ENCODE measurements at places on chromosomes 3 and 15.

- no peak for DNase-seq
Observed at GRCh38 chr3:164537485-164537884, 540.8 kb downstream of the SI start.

DNA sequence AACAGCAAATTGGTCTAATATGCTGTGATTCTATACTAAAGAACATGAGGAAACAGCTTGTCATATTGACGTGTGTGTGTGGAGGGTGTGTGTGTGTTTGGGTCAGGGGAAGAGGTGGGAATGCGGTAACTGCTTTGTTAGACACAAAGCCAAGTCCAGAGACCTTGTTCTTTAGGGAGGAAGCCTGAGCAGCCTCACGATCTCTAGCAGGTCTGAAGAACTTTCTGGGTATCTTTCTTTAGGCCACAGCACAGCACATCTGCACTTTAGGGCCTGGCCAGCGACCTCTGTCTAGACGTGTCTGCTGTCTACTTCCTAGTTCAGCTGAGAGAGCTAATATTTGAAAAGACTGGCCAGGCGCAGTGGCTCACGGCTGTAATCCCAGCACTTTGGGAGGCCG is 220.0 kb upstream of the TPRG1 start:
- no peak for DNase-seq

GRCh38 chr3:138118612-138119422 is 3.4 kb upstream of the DZIP1L start:
- peak; percentile 60 for DNase-seq

DNA sequence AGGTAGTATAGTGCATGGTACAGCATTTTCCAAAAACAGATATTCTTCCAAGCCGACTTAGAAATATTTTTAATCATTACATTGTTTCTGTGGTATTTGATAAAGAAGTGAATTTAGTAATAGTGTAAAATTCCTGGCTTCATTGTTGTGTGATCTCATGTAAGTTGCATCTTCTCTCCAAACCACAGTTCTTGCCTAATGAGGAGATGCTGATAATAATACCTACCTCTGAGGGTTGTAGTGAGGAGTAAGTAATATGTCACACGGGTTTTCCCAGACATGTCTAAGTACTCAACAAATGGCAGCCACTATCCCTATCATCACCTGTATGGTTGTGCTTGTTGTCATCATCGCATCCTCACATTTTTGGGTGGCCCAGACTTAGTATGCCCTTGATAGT is 167.3 kb downstream of the SLCO3A1 start:
- no peak for DNase-seq

- no peak for DNase-seq
Observed at GRCh38 chr3:127632035-127632820, 3.2 kb downstream of the PODXL2 start.

GRCh38 chr3:183737116-183737515 is 39.5 kb downstream of the YEATS2 start:
- DNase-seq = no peak

GRCh38 chr3:58242340-58242739 is 4.7 kb downstream of the ABHD6 start:
- no peak for DNase-seq

DNA sequence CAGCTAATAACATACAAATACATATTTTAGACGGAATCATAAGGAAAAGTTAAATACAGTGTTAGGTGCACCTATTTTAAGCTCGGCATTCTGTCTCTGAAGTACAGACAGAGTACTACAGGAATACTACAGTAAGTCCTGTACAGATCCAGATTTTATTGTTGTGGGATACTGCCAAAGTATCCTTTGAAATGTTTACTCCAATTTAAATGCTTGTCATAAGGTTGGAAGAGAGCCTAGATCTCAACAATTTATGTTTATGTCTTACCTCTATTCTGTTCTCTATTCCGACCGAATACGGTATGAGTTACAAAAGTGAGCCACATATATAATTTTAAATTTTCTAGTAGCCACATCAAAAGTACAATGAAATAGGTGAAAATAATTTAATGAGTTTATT is 25.3 kb downstream of the PLD1 start:
- DNase-seq = no peak

DNA sequence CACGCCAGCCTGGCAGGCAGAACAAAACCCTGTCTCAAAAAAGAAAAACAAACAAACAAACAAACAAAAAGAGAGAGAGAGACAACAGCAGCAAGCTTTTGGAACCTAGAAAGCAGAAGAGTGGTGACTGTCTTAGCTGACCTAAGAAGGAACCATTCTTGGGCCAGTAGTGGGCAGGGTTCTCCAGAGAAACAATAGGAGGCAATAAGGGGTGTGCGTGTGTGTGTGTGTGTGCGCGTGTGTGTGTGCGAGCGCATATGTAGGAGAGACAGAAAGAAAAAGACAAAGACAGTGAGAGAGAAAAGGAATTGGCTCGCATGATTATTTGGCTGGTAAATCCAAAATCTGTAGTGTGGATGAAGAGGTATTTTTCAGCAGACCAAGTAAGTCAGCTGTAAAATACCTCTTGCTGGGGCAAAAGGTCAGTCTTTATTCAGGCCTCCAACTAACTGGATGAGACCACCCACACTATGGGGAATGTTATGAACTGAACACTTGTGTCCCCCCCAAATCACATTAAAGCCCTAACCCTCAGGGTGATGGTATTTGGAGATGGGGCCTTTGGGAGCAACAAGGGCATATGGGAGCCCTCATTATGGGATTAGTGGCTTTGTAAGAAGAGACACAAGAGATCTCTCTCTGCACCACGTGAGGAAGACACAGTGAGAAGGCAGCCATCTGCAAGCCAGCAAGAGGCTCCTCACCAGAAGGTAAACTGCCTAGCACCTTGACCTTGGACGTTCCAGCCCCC is 15.1 kb upstream of the BLM start:
- no peak for DNase-seq

- DNase-seq = no peak
Observed at GRCh38 chr15:69587723-69588426, 135.3 kb downstream of the RPLP1 start.

GRCh38 chr15:99149366-99149765 is 44.5 kb downstream of the SYNM start:
- DNase-seq = no peak

DNA sequence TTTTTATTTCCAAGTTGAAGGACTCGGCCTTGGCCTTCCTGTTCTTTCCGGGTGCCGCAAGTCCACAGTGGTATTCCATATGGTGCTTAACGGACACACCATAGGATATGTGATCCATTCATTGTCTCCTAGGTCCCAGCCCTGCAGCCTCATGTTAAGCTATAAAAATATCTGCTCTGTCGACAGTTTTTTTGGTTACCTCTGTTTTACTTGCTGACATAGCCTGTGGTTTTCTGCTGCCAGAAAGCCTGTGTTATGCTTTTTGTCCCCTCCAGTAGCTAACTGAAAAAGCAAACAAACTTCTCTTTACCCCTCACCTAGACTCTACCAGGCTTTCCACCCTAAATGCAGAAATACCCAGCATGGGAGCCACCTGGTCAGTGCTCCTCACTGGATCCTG is 5.3 kb downstream of the INAFM2 start:
- DNase-seq = no peak

Data from nucleus accumbens (tissue), 56 donors.